Gastrocnemius medialis (tissue), 4 donors: ENCODE measurements at places on chromosomes 12 and 14. TPM values are rescaled to one million over a fixed set of nuclear protein-coding genes. Genes with fewer than 3 reads are reported as not detected.

RASSF9 gene
- 0.49 TPM for total RNA-seq

IGF1 gene
- total RNA-seq, result 19.4 TPM

PLEK2 gene
- not detected for total RNA-seq

DIO3 gene
- total RNA-seq, result not detected

LAG3 gene
- not detected for total RNA-seq
